Activated naive CD8-positive, alpha-beta T cell treated with anti-CD3 and anti-CD28 coated beads, Interleukin-2, amount 10 ng/mL, durations not matched to agents 7 days and 5 days (primary cell): ENCODE measurements at places on chromosomes 4 and X. TPM values are rescaled to one million over a fixed set of nuclear protein-coding genes. Genes with fewer than 3 reads are reported as not detected.

Gene ADGRG2
- not detected for total RNA-seq

Gene CENPE
- 51.4 TPM for total RNA-seq

Gene USP26
- not detected for total RNA-seq

Gene GLRB
- not detected for total RNA-seq

Gene RAB9B
- 0.33 TPM for total RNA-seq

Gene NXF3
- total RNA-seq: not detected

Gene IL3RA
- total RNA-seq: 0.17 TPM

Gene CT45A10
- not detected for total RNA-seq

Gene FRMPD3
- 2.0 TPM for total RNA-seq

Gene GPR50
- total RNA-seq: not detected

Gene ZFP42
- total RNA-seq: not detected
